ENCODE measurements at places on chromosomes 2 and 18. TPM values are rescaled to one million over a fixed set of nuclear protein-coding genes. Genes with fewer than 3 reads are reported as not detected.

The CXCR2 gene
- not detected for total RNA-seq

The MAP2 gene
- total RNA-seq = 2.1 TPM

The ATOH8 gene
- total RNA-seq = 0.04 TPM

The RBM45 gene
- total RNA-seq = 10.5 TPM

The GMCL1 gene
- 12.7 TPM for total RNA-seq

The IL36RN gene
- total RNA-seq = not detected

The LBX2 gene
- not detected for total RNA-seq

The PRKAG3 gene
- total RNA-seq = not detected

The GAL3ST2 gene
- total RNA-seq = not detected

The SAG gene
- not detected for total RNA-seq

The DNAH7 gene
- 1.9 TPM for total RNA-seq

The GALNT14 gene
- total RNA-seq = 12.7 TPM
